Activated CD8-positive, alpha-beta memory T cell treated with anti-CD3 and anti-CD28 coated beads for 4 hours (primary cell): ENCODE measurements at places on chromosomes 2 and 18.

DNA sequence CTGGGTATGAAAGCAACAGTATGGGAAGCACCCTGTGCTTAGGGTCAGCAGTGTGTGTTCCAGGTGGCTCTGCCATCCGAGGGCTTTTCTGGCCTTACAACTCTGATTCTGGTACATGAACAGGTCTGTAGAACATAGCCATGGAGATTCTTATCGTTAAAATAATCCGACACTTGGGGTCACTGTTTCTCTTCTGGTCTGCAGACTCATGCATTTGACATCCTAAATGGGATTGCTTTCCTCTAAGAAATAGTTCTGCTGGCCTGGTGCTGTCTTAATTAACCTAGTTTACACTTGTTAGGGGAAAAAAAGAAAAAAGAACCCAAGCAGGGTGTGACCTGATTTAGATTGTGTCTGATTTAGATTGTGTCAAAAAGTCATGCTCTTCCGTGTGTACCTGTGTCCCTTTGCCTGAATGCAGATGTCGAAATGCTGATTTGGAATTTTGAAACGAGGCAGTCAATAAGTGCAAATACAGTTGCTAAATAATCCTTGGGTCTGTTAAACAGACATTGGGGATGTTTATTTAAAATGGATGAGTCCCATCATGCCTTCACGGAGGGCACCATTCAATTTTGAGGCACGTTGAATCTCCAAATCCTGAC lies 59.6 kb downstream of the TRPM8 start:
- no peak for DNase-seq

- DNase-seq, result no peak
Observed at GRCh38 chr18:1691863-1692262, 787.2 kb downstream of the ADCYAP1 start.

- no peak for DNase-seq
Observed at GRCh38 chr18:74013955-74014354, 133.7 kb downstream of the FBXO15 start.

- no peak for DNase-seq
Observed at GRCh38 chr2:211709389-211709788, 829.2 kb downstream of the ERBB4 start.

DNA sequence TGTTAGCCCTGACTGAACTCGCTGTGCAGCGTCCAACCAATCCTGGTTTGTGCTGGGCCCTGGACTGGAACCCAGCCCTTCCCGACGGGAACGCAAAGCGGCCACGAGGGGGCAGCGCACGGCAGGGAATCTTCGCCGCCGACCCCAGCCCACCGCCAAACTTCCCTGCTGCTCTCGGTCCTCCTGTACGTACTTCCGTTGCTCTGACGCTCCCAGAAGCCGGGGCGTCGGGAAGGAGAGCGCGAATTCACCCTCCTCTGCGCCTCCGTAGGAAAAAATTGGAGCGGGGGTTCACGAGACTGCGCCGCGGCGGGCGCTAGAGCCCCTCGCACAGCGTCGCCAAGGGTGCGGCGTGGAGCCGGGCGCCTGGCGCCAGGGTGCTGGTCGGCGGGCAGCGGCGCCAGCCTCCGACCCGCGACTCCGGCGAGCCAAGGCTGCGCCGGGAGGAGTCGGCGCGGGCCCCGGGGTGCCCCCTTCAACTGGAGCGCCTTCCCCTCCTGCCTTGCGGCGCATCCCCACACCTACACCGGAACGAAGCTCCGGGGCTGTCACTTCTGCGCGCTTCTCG lies 873 bp upstream of the SH3RF3 start:
- peak; percentile 20 for DNase-seq

DNA sequence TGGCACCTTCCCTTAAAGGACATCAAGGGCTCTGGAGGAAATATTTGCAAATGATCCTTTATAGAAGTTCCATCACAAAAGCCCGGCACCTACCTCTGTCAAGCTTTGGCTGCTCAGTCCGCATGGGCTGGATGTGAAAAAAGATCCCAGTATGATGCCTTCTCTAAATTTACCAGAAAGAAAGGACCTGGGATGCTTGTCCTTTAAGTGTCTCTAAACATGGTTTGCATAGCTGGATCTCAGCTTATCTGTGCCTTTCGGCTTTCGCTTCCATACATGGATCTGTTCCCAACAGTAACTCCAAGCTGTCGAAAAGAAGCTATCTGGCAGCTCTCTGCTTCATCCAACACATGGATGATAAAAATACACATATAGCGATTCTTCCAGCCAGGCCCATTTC lies 60.4 kb upstream of the SLC8A1 start:
- no peak for DNase-seq

DNA sequence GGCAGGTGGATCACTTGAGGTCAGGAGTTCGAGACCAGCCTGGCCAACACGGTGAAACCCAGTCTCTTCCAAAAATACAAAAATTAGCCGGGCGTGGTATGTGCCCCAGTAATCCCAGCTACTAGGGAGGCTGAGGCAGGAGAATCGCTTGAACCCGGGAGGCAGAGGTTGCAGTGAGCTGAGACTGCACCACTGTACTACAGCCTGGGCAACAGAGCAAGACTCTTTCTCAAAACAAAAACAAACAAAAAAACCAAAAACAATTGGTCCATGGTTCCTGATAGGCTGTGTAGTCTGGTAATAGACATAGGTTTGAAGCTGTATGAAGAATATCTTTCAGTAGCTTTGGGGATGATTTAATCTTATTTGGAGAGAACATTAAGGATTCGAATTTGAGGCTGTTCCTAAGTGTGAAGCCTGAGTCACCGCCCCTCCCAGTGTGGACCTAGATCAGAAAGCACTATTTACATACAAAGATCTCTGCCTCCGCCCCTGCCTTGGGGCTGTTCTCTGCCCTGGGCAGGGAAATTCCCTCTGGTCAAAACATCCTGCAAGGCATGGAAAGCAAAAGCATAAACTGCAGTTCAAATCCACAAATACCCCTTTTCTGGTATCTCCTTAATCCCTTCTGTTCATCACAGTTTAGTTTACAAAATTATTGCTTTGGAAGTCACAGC lies 52.8 kb upstream of the PMAIP1 start:
- no peak for DNase-seq

- DNase-seq, result no peak
Observed at GRCh38 chr2:33395655-33396249, 80.7 kb upstream of the RASGRP3 start.

- no peak for DNase-seq
Observed at GRCh38 chr2:241107031-241107783, 5.1 kb upstream of the MTERF4 start.

DNA sequence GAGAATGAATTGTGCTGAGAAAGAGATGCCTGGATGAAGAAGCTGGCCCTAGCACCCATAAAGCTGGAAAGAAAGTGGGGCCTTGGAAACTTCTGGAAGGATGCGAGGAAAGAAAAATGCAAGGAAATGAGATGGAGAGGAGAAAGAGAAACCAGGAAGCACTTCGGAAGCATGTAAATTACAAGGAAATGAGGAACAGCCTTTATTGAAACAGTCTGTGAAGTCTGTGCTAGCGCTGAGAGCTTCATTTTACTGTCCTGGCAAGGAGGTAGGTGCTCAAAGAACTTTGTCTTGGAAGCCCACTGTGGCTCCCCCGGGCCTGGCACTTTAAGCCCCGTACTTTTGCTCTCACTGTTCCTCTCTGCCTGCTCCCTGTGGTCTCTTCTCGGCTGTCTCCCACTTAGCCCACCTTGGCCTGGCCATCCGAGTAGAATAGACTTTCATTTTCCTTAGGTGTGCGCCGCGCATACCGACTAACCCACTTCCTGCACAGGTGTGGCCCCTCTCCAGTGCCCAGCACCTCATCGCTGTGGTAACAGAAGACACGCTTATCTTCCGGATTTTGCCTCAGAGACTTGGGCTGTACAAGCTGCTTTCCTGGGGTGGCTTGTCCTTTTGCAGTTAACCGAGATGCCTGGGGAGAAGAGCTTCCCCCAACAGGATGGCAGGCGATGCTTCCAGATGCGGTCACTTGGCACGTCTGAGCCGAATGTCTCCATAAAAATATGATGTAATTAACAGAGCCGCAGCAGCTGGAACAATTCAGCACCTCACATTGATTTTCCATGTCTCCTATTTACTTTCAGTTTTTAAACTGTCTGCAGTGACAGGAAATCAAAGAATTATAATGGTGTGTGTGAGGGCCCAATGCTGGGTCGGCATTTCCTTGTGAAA lies 199.6 kb downstream of the HRH4 start:
- no peak for DNase-seq

DNA sequence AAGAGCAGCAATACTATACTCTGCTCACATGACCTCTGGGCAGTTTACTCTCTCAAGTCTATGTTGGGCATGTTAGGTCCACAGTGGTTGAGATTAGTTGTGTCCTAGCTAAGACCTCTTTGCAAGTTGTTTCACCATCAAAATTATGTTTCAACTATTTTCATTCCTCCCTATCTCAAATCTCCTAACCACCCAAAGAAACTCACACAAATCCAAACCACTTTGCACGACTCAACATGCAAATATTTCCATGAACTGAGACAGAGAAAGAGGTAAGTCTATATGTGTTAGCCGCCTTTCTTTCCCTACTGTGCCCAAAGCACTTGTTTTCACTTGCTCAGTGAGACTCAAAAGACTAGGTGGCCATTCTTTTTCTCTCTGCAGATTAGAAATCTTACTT lies 546.8 kb downstream of the TNS1 start:
- DNase-seq, result no peak

GRCh38 chr2:231928481-231928880 lies 2.3 kb upstream of the NPPC start:
- DNase-seq, result no peak

DNA sequence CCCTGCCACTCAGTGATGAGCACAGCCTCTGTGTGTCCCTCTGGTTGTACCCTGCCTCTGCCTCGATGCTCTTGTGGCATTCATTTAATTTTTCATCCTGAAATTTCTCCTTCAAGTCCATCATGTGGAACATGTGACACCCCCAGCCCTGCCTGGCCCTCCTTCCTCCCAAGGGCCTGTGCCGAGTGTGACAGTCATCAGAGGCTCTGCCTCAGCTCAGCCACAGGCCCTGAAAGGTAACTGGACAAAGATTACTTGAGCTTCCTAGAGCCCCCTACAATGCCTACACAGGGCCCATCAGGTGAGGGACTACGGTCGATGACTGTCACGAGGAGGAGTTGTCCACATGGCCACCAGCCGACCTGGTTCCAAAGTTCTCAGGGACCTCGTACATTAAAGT lies 75.1 kb downstream of the C1QL2 start:
- DNase-seq, result no peak

GRCh38 chr18:75433098-75433497 lies 5.6 kb upstream of the SMIM21 start:
- no peak for DNase-seq

DNA sequence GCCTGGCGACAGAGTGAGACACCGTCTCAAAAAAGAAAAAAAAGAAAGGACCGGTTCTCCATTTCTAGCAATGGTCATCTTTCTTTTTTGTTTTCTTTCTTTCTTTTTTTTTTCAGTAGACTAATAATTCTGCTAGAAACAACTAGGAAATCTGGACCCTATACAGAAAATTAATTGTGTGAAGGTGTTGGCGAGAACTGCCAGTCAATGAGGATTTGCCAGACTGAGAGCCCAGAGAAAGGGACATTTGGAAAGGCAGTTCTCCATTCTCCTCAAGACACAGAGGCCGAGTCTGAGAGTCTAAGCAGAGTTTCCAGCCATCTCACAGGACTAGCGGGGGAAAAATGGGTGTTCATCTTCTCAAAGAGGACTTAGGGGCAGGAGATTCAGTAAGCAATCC lies 123.6 kb upstream of the GPC1 start:
- DNase-seq, result no peak

DNA sequence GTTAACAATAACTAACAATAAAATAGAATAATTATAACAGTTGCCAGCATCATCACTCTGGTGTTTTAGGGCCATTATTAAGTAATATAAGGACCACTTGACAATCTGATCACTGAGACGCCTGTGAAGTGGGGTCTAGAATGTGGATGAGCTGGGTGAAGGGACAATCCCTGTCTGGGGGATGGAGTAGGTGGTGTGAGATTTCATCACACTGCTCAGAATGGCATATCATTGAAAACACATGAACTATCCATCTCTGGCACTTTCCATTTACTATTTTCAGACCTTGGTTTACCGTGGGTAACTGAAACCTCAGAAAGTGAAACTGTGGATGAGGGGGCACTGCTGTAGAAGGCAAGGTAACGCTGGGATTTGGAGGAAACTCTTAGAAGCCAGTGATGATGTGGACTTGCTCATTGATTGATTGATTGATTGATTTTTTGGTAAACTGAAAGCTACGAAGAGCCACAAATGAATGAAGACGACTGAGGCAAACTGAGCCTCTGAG lies 204.4 kb upstream of the TWIST2 start:
- no peak for DNase-seq

DNA sequence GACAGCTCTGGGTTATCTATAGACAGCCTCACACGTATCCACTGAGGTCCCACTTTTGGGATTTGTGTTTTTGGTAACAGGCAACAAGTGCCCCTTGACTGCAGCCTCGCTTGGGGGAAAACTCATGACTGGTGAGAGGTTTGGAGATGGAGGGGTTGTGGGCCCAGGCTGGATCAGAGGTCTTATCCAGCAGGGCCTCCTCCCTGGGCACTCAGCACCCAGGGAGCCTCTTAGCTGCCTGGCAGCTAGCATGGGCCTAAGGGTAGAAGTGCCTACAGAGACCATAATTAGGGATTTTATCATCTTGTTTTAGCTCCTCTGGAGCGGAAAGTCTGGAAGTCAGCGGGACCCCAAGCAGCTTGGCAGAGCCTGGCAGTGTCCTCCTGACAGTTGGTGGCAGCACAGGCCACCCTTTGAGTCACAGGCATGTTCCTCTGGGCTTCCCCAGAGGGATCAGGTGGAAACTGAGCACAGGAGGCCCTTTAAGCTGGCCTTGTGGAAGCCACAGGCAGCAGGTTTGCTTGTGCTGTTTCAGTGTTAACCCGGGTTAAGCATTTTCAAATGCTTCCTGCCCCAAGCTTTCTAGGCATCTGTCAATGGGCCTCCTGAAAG lies 143.1 kb downstream of the KCTD1 start:
- no peak for DNase-seq

- no peak for DNase-seq
Observed at GRCh38 chr18:446941-447560, 53.5 kb downstream of the COLEC12 start.

- no peak for DNase-seq
Observed at GRCh38 chr2:112640800-112641675, 4.7 kb upstream of the SLC20A1 start.

DNA sequence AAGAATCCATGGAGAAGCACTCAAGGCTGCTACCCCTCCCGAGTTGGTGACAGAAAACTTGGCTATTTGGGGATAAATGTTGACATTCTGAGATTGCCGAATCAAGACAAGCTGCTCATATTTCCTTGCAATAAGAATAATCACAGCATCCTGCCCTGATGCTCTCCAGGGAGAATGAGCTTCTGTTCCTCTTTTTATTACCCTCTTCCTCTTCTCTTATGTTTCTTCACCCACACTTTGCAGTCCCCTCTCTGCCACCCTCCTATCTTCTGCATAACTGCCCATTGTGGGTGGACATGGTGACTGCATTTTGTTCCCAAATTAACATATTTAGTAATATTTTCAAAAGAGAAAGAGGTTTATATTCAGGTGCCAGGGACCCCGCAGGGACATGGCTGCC lies 11.9 kb upstream of the MSGN1 start:
- DNase-seq, result no peak

DNA sequence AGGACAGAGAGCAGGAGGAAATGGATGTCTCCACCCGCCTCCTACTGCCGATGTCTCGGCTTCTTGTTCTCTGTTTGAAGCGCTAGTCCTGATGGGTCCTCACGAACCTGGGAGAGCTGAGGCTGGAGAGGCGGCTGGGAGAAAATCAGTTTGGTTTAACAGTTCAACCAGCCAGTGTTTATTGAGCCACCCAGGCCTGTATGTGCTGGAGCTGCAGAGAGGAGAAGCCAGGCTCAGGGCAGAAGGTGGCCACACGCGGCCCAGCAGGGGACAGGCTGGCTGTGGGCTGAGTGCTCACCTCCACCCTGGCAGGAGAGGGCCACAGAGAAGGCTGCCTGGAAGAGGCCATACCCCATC lies 202.1 kb downstream of the CYP26B1 start:
- no peak for DNase-seq
